ENCODE measurements at places on chromosomes 11 and 22.

DNA sequence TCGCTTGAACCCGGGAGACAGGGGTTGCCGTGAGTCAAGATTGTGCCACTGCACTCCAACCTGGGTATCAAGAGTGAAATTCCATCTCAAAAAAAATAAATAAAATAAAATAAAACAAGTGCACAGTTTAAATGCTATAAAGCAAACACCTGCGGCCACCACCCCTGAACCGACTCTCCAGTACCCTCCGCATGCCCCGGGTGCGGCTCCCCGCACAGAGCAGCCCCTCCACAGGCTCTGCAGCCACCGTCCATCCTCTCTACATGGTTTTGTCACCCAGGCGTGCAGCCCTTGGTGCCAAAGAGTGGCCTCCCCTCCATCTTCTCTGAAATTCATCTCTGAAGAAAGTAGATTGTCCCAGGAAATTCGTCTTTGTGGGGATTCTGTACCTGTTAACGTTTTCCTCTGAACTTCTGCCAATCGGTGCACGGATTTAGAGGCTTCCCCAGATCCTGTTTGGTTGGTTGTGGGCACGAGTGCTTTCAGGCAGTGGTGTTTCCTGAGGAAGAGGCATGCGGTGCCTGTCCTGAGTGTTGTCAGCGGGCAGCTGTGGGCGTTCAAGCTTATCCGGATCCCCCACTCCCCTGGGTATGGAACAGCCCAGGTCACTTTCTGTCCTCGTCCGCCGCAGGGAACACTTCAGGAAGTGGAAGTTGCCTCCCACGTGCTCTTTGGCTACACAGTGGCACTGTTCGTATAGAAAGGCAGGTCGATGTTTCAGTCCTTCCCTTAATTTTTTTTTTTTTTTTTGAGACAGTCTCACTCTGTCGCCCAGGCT lies 4.1 kb downstream of the MIOX start:
- no peak for DNase-seq

DNA sequence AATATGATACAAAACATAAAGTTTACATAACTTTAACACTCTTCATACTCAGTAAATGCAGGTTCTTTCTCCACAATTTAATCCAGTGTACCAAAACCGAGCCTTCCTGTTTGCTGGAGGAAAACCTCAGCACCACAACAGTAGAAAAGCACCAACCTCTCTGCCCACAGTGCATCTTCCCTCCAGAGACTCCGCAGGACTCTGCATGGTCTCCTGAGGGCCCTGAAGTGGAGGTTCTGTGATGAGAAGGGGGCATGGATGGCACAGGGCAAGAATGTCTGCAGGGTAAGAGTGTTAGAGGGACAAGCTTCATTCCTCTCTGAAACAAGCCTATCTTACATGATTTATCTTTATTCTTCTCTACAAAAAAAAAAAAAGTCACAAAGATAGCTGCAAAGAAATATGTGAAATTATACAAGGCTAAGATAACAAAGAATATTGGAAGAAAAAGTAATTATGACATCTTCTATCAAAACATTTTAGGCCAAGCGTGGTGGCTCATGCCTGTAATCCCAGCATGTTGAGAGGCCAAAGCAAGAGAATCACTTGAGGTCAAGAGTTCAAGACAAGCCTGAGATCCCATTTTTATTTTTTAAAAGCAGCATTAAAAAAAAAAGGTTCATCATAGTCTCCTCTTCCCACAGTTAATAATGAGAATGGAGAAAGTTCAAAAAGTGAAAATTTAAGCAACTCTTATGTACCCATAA lies 102.0 kb downstream of the VPREB1 start:
- no peak for DNase-seq

DNA sequence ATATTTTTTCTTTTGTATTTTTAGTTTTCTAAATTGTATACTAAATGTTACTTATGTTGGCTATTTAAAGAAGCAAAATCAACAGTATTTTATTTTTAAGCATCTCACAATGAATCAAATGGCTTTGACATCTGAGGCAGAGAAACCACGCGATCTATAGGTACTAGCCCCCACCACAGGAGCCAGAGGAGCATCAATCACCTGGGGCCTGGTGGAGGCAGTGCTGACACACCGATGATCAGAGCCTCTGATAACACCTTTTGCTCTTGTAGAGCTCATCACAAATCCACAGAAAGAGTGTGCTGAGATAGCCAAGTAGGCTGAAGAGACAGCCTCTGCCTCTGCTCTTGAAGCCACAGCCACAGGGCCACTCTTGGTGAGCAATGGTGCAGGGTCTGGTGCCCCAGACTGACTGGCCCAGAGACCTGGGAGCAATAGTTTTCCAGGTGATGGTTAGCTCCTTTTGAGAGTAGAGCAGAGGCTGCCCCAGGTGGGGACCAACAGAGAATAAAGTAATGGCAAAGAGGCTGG lies 25.2 kb downstream of the HIRA start:
- DNase-seq, result no peak

DNA sequence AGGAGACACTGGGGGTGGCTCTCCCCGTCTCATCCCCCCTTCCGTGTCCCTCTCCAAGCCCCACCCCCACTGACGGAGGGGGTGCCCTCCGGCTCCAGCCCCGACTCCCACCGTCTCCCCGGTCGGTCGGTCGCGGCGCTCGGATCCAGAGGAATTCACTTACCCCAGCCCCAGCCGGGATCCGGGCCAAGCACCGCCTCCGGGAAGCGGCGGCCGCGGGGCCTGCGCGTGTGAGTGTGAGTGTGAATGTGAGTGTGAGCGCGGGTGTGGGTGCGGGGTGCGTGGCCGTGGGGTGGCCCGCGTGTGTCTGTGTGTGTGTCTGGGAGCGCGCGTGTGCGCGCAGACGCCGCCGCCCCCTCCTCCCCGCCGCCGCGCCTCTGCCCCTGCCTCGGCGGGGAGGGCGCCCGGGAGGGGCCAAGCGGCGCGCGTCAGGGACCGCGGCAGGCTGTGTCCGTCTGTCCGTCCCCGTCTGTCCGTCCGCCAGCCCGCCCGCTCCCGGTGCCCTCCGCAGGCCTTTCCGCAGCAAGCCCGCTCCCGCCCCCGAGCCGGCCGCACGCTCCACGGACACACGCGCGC lies at the start of gene ELFN2:
Gene ELFN2 (minus strand): TSS at position 345 of the 576 bp plus-strand sequence. CDS start 51,945 bp downstream, outside the sequence.
- DNase-seq, result peak; percentile 77

- no peak for DNase-seq
These were observed 412.4 kb upstream of the CADM1 start for GRCh38 chr11:115916608-115917007.

- no peak for DNase-seq
These were observed 755.7 kb downstream of the KCNA4 start for GRCh38 chr11:29260939-29261705.

DNA sequence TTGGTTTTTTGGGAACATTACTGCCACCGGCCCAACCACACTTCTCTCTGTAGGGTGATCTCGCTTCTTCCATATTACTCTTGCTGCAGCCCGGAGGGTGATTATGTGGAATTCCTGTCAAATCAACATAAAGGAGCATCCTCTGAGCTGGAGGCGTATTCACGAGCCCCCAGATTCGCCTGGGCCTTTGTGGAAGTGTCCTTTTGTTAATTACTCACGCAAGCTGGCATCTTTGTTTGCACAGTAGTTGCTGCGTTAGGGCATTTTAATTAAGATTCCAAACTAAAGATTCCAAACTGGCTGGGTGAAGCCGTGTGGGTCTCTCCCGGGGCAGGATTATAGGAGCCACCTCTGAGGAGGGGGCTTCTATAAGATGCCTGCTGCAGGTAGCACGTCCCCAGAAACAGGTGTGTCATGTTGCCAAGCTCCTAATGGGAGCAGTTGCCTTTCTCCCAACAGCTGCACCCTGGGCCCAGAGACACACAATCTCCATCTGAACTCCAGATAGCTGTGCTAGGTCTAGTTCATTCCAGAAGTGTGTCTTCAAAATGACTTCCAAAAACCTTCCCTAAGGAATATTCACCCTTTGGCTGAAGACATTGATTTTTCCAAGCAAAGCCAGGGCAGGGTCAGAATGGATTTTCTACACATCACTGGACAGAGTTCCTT lies 40.9 kb downstream of the SHISAL1 start:
- no peak for DNase-seq
